Activated CD8-positive, alpha-beta memory T cell treated with anti-CD3 and anti-CD28 coated beads, Interleukin-2, amount 50 U/mL, for 4 hours (primary cell): ENCODE measurements at places on chromosomes 7 and 10.
A peak's percentile ranks its signal among the peaks of the same experiment; 100 is the strongest.

DNA sequence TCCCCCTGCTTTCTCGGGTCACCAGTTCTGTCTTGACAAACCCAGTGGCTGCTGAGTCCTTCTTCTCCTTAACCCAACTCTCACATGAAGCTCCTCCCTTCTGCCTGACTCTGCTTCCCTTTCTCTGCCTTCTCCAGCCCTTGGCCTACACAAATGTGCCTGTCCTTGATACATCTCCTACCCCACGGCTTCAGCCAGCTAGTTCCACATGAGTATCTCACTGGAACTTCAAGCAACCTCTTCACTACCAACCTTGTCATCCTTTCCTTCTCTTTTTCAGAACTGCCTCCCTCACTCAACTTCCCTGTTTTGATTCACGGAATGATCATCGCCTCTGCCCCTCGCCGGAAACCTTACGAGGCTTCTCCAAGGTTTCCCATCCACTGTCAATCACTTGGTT is 55.9 kb downstream of the PDIA4 start:
- DNase-seq, result no peak

DNA sequence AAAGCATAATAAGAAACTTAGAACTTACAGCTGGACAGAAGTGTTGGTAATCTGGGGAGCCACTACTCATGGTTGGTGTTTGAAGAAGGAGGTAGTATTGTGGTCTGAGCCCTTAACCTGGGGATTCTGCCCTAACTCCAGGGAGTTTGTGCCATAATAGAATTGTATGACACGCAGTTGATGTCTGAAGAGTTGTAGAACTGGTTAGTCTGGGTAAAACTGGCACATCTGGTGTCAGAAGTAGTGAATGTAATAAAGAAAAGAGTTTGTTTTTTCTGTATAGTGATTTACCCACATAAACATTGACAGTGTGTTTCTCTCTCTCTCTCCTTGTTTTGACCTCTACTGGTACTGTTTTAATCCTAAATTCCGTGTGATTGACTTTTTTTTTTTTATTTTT is 448.1 kb upstream of the SEMA3D start:
- no peak for DNase-seq

DNA sequence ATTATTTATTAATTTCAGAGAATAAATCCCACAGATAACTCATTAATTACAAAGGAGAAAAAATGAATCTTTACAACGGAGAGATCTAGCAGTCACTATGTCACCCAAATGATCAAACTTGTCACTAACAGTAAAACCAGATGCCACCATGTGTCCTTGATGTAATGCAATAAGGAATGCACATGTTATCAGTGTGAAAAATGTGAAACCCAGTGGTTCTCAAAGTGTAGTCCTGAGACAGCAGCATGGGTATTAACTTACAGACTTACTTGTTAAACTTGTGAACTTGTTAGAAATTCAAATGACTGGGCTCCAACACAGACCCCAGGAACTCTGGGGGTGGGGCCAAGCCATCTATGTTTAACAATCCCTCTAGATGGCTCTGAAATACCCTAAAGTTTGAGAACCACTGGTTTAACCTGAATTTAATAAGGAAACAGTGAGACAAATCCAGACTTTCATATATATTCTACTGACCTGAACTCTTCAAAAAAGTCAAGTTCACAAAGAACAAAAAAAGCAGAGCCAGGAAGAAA is 77.4 kb downstream of the RNLS start:
- no peak for DNase-seq

DNA sequence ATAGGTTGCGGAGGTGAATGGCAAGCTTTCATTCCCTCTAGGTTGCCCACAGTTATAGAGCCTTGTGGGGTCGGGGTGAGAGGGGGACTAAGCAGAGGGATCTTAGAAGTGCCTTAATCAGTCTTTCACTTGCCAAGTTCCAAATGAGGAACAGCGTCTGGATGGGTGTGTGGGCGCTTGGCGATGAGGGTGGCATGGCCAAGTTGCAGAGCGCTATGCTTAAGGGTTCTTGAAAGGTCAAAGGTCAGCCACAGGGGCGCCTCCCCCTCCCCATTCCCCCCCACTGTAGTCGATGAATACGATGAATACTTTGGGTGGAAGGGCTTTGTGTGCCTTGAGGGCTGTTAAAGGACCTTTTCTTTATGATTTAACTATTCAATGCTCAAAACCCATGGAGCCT is 185.0 kb downstream of the TCF7L2 start:
- no peak for DNase-seq

DNA sequence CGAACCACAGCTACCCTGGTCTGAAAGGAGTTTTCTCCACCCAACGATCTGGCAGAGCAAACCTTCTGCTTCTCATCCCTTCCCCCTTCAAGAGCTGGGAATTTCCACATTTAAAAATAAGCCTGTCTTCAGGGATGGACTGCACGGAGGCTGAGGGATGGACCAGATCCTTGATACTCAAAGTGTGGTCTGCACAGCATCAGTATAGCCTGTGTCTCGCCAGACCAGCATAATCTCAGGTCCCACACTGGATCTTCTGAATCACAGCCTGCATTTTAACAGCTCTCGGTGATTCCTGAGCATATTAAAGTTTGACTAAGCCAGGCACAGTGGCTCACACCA is 7.1 kb downstream of the KCNMA1 start:
- no peak for DNase-seq

- DNase-seq, result peak; percentile 76
Measured at GRCh38 chr7:134669845-134670373, 23.3 kb downstream of the BPGM start.

GRCh38 chr7:132878204-132878919 is 203.5 kb downstream of the CHCHD3 start:
- no peak for DNase-seq

DNA sequence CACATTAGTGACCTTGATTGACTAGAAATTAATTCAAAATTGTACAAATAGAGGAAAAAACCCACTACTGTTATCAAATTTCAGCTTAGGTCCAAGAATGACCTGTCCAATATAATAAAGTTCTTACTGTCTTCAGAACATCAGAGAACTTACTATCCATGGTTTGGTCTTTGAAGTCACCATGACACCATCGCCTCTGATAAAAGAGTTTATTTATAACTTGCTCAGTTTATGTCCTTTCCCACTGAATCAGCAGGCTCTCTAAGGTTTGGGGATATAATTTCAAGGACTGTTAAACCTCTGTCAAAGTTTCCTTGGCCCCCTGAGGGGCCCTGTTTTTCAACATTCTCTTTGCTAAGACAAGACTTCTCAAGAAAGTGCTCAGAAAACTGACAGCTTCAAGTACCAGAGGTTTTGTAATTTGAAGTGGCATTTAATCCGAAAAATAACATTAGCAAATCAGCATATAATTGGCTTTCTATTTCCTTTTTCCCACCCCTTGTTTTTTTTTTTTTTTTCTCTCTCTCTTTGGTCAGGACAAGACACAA is 191.7 kb upstream of the FERD3L start:
- no peak for DNase-seq

DNA sequence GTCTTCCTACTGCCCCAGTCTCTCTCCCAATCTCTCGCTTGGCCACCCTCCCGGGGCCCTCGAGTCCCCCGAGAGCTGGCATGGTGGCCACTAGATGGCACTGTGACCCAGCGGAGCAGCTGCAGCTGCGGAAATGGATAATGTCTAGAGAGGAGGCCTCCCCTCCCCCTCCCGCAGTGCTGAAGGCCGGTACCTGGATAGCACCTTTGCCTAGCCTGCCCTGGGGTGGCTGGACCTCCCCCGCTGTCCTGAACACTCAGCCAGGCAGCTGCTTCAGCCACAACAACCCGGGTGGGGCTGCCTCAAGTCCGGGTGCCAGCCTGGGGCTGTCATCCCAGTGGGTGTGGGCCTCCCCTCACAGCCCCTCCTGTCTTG is 65.2 kb downstream of the GOLGA7B start:
- peak; percentile 73 for DNase-seq

DNA sequence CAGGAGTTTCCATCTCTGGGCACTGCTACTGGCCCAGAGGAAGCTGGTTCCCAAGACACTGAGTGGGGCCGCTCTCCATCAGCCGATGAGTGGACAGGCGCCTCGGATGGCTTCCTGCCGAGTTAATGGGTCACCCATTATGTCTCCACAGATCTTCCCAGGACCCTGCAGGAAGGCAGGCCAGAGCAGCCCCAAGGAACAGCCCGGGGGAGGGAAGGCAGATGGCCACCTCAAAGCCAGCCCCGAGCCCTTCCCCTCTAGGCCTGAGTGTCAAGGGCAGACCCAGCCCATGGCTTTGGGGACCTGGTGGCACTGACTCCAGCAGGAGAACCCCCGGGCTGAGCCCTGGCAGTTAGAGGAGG is 3.4 kb upstream of the LFNG start:
- DNase-seq, result no peak

GRCh38 chr7:90648107-90648506 is 52.0 kb downstream of the CDK14 start:
- no peak for DNase-seq
